SW 1271 (cell line): ENCODE measurements at places on chromosomes 1 and 21.

GRCh38 chr1:33242652-33243051, 13.6 kb upstream of the ZNF362 start:
- DNase-seq = no peak

DNA sequence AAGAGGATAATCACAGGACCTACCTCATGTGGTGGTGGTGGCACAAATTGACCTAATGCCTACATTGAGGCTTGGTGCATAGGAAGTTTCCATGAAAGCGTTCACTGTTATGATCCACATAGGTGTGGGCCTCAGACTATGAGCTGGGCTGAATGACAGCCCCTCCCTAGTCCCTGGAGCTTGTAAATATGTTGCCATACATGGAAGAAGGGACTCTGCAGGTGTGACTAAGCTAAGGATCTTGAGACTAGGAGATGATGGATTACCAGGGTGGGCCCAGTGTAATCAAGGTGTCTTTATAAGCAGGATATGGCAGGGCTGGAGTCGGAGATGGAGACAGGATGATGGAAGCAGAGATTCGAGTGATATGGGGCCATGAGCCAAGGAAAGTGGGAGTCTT, 31.0 kb upstream of the KCNE1 start:
- DNase-seq = no peak

- no peak for DNase-seq
These were observed 24.3 kb upstream of the TMEM39B start for GRCh38 chr1:32048440-32048839.

DNA sequence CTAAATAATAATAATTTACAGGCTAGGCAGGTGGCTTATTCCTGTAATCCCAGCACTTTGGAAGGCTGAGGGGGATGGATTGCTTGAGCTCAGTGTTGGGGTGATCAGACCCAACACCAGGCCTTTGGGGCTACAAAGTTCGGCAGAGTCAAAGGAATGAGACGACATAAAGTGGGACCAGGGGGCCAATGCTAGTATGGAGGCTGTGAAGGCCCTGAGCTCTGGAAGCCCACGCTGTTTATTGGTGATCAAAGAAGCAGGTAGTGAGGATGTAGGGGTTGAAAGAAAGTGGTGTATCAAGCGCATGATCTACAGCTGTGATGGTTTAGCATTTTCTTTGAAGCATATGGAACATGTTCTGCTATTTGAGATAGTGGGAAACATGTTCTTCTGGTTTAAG, 5.6 kb downstream of the BTBD8 start:
- DNase-seq = no peak

DNA sequence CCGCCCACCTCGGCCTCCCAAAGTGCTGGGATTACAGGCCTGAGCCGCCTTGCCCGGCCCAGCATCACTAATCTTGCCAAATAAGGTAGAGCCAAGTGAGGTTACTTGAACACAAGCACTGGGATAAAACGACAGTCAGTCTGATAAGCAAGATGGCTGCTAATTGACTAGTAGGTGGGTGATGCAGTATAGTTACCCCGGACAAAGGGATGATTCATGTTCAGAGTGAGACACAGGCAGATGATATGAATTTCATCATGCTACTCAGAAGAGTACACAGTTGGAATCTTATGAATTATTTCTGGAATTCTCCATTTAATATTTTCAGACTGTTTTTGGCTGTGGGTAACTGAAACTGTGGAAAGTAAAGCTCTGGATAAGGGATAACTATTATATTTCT, 178.4 kb downstream of the USP25 start:
- DNase-seq = no peak

DNA sequence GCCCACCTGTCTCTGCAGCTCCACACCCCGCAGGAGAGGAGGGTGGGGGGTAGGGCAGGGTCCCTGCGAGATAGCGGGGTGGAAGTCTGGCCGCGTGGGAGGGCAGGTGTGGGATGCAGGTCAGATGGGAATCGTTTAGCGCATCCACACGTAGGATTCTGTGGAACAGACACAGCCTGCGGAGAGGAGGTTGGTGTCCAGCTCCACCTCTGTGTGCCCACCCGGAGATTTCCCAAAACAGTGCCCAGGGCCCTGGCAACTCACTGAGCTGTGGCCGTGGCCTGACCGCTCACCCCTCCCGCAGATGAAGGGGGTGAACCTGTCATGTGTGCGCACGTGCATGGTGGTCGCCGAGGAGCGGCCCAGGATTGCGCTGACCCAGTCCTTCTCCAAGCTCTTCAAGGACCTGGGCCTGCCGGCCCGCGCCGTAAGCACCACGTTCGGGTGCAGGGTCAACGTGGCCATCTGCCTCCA, 46.9 kb downstream of the S100B start:
- no peak for DNase-seq
